Common myeloid progenitor, CD34-positive (primary cell): ENCODE measurements at places on chromosomes 1 and 21.
A peak's percentile ranks its signal among the peaks of the same experiment; 100 is the strongest.

DNA sequence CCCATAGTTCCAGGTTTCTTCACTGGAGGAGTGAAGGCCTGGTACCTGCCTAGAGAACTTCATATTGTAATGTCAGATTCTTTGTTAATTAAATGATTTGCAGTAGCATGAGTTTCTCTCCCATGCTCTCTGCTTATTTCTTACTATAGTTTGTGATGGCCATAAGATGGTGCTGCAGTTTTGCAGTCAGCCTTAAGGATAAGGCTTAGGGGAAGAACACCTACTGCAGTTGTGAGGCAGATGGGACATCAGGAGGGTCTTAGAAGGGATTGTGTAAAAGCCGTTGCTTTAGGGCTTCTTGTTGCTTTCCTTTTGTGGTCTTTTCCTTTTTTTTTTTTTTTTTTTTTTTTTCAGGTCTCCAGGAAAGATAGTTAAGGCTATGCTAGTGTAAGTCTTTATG lies 61.8 kb downstream of the MACF1 start:
- H3K4me3 ChIP-seq: no peak overlapping the region
- peaks cover 12% of the 10 kb centered on the region for H3K4me1 ChIP-seq
- peaks cover 18% of the 10 kb centered on the region for H3K36me3 ChIP-seq
- DNase-seq: peak; percentile 60

DNA sequence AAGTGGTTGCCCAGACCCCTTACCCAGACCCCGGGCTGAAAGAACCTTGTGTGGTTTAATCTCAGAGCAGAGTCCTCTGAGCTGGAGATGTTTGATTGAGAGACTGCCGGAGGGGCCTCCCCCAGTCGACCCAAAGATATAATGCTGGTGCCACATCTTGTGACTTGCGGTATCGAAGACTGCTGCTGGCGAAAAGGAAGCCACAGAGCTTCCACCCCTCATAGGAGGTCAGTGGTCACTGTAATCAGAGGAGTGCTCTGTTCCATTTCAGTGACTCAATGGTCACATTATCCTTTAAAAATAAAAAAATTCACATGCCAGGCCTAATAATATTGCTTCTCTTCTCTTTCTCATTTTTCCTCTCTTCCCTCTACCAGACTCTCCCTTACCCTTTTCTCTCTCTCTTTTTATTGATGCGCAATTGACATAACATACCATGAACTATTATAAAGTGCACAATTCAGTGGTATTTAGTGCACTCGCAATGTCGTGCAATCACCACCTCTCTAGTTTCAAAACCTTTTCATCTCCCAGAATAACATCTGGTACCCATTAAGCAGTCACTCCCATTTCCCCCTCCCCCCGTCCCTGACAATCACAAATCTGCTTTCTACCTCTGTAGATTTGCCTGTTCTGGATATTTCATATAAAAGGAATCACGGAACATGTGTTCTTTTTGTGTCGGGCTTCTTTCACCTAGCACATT lies 52.6 kb upstream of the LYST start:
- no peaks in the 10 kb centered on the region for H3K27me3 ChIP-seq
- H3K36me3 ChIP-seq: no peaks in the 10 kb centered on the region
- no peak overlapping the region for H3K27ac ChIP-seq
- H3K4me1 ChIP-seq: peaks cover 43% of the 10 kb centered on the region

DNA sequence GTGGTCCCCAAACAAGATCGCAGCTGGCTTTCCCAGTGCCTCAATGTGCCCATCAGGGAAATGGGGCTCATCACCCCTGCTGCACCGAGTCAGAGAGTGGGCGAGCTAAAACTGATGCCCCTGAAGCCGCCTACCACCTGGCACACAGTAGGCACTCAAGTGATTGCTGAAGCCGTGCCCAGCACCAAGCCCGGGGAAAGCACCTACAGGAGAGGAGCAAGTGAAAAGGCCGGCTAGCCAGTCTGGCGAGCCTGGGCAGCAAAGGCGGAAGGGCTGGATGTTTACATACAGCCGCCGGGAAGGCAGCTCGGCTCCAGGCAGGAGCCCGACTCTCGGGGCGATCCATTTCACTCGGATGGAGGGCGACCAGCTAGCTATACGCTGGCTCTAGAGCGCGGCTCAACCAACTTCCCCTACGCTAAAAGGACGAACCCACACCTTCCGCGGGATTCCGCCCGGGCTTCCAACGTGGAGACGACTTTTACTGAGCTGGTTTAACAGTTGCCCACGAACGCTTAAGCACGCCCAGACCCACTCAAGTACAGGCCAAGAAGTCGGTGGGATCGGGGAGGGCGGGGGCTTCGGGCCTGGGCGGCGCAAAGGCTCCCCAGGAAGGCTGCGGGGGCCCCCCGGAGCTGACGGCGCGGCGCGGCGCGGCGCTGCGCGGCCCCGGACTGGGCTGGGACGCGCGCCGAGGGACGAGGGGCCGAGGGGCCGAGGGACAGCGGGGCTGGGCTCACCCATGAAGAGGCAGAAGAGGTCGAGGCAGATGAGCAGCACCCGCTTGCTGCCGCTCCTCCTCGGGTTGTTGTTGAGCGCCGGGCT lies 1.0 kb downstream of the PLPP3 start:
- no peak overlapping the region for H3K27ac ChIP-seq
- H3K4me1 ChIP-seq: peaks cover 2% of the 10 kb centered on the region
- peak; percentile 78 for DNase-seq
- peaks cover 2% of the 10 kb centered on the region for H3K27me3 ChIP-seq
- no peaks in the 10 kb centered on the region for H3K36me3 ChIP-seq

DNA sequence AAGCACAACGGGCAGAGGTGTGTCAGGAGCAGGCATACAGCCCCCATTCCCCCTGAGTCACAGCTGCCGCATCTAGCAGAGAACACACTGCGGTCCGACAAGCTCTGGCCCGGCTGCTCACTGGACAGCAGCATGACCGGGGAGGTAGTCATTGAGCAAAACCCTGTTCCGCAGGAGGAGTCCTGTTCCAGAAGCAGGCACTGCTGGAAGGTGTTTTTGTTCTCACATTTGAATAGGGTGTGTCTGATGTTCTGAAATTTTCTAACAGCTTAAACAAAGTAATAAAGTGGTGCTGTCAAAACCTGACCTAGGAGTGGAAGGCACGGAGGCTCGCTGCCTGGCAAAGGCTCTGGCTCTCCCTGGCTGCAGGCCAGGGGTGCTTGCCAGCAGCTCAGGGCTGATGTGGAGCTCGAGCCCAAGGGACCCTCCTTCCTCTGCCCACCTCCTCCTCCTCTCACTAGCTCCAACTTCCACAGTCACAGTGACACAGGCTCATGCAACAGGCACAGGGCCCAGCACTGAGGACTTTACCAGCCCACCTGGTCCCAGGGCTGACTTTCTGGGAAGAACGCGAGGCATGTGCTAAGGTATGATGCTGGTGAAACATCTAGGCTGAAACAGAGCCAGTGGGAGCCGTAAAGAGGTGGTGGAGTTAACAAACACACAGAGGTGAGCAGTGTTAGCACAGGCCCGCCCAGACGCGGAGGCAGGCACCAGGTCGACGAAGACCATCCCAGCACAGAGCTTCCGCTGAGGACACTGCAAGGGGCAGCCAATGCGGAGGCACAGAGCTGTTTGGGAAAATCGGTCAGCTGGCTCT lies 118.6 kb upstream of the IFFO2 start:
- H3K4me3 ChIP-seq: no peak overlapping the region
- peaks cover 72% of the 10 kb centered on the region for H3K36me3 ChIP-seq
- no peaks in the 10 kb centered on the region for H3K4me1 ChIP-seq
- H3K27me3 ChIP-seq: no peaks in the 10 kb centered on the region
- no peak overlapping the region for H3K27ac ChIP-seq

GRCh38 chr1:155004352-155005075 lies 1.9 kb downstream of the ZBTB7B start:
- peak overlapping the region; percentile 37 for H3K4me3 ChIP-seq
- no peak overlapping the region for H3K27ac ChIP-seq
- H3K36me3 ChIP-seq: no peaks in the 10 kb centered on the region

DNA sequence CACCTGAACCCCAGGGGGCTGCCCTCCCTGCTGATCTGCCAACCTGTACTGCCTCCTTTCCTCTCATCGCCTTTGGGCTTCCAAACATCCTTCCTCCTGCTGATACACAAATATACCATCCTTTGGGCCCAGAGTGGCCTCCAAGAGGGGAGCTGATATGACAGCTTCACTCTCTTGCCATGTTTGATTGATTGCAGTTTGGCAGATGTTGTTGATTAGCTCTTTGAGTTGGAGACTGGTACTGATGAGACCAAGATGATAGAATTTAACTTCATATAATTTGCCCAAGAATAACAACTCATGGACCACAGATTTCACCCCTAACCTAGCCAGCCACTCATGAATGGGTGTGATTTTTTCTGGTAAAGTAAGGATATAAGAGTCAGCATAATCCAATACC lies 227.8 kb downstream of the HHAT start:
- no peak overlapping the region for H3K4me3 ChIP-seq
- peaks cover 2% of the 10 kb centered on the region for H3K4me1 ChIP-seq
- DNase-seq: no peak
- no peak overlapping the region for H3K27ac ChIP-seq
- H3K36me3 ChIP-seq: no peaks in the 10 kb centered on the region
- H3K27me3 ChIP-seq: no peaks in the 10 kb centered on the region

DNA sequence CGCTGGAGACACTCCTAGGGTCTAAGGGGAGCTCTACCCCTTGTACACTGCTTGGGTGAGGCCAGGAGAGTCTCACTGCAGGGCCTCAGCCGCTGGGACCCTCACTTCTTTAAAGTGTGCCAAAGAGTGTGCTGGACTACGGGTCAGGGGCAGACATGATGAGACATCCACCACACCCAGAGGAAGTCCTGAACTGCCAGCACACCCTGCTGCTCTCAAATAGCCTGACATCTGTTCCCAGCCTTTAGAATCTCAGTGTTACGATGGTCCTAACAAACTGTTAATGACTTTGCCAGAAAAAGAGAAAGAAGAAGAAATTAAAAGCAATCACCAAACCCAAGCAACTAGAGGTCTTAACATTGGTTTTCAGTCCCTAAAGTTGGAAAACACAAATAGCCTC lies 49.0 kb downstream of the MRPL37 start:
- H3K36me3 ChIP-seq: peaks cover 84% of the 10 kb centered on the region
- no peak for DNase-seq
- peaks cover 8% of the 10 kb centered on the region for H3K4me1 ChIP-seq

- H3K36me3 ChIP-seq: peaks cover 2% of the 10 kb centered on the region
- H3K27me3 ChIP-seq: no peaks in the 10 kb centered on the region
- H3K27ac ChIP-seq: peak overlapping the region; percentile 15
- peaks cover 34% of the 10 kb centered on the region for H3K4me1 ChIP-seq
- DNase-seq: no peak
These were observed 20.5 kb downstream of the PRKACB start for GRCh38 chr1:84164567-84165021.

DNA sequence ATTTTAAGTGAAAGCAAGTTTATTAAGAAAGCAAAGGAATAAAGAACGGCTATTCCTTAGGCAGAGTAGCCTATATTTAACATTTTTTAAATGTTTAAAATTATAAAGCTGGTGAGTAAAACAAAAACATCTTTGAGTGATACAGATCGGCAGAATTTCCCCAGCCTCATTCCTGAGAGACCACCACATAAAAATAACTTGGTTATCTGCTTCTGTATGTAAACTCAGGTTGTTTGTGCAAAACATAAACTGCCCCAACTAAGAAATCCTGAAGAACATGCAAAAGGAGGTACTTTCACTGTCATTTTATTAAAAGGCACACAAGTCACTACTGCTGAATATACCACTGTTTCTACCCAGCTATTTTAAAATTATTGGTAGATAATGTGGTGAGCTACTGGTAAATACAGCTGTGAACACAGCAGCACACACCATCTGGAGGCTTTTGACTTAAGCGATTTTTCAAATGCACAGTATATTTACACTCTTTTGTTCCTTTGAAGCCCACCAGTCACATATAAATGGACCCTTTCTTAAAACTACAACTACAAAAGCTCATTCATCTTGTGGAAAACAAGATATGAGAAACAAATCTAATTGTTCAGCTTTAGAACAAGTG lies 119.3 kb downstream of the RERE start:
- no peak for DNase-seq
- peaks cover 2% of the 10 kb centered on the region for H3K36me3 ChIP-seq
- no peak overlapping the region for H3K4me3 ChIP-seq
- no peaks in the 10 kb centered on the region for H3K27me3 ChIP-seq

GRCh38 chr1:2594001-2594640 lies 7.5 kb downstream of the PRXL2B start:
- H3K27me3 ChIP-seq: no peaks in the 10 kb centered on the region
- H3K36me3 ChIP-seq: peaks cover 6% of the 10 kb centered on the region
- no peaks in the 10 kb centered on the region for H3K4me1 ChIP-seq

GRCh38 chr1:221712776-221713431 lies 29.0 kb downstream of the DUSP10 start:
- peak; percentile 95 for DNase-seq
- peaks cover 98% of the 10 kb centered on the region for H3K4me1 ChIP-seq
- no peaks in the 10 kb centered on the region for H3K36me3 ChIP-seq

GRCh38 chr1:177069490-177069889 lies 95.0 kb downstream of the ASTN1 start:
- no peaks in the 10 kb centered on the region for H3K4me1 ChIP-seq
- no peak for DNase-seq
- no peaks in the 10 kb centered on the region for H3K27me3 ChIP-seq
- no peak overlapping the region for H3K4me3 ChIP-seq

DNA sequence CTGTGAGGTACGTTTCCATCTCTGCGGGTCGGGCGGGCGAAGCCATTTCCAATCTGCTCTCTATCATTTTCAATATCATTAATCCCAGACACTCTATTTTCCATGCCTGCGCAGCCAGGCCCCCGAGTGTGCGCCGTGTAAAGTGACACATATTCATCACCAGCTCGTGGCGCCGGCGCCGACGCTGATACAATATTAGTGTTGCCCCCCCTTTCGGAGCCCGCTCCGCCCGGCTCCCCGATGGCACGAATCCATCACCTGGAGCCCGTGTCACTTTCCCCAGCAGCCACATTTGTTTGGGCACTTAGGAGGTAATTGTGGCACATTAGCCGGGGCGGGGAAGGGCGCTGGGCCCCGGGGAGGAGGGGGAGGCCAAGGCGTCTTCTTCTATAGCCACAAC lies 33.7 kb upstream of the DMBX1 start:
- no peaks in the 10 kb centered on the region for H3K4me1 ChIP-seq
- no peak overlapping the region for H3K27ac ChIP-seq
- no peak for DNase-seq
- H3K36me3 ChIP-seq: no peaks in the 10 kb centered on the region

DNA sequence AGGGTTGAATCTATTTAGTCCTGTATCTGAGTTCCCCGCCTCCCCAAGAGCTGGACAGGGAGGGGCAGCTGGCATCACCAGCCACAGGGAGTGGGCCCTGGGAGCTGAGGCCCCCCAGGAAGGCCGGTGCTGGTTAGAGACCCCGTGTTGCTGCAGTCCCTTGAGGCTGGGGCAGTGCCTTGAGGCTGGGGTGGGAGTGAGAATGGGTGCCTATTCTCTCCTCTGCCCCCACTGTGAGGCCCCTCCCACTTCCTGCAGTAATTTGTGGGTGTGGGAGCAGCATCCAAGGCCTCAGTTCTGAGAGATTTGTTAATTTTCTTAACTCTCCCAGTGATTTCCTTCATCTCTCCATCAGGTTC lies 2.5 kb upstream of the TRAPPC3 start:
- DNase-seq: peak; percentile 52
- peak overlapping the region; percentile 28 for H3K4me3 ChIP-seq
- no peak overlapping the region for H3K27ac ChIP-seq
- no peaks in the 10 kb centered on the region for H3K27me3 ChIP-seq
- H3K4me1 ChIP-seq: peaks cover 60% of the 10 kb centered on the region
- H3K36me3 ChIP-seq: peaks cover under 1% of the 10 kb centered on the region
